ENCODE measurements at places on chromosomes 12 and 14. TPM values are rescaled to one million over a fixed set of nuclear protein-coding genes. Genes with fewer than 3 reads are reported as not detected.

The PTPRO gene
- not detected for total RNA-seq

The SLC15A4 gene
- 52.9 TPM for total RNA-seq

The CLEC2A gene
- not detected for total RNA-seq

The BEST3 gene
- not detected for total RNA-seq

The FGF6 gene
- not detected for total RNA-seq

The P2RX7 gene
- 48.0 TPM for total RNA-seq

The TMEM233 gene
- total RNA-seq: not detected

The GALNT4 gene
- 7.3 TPM for total RNA-seq

The GPR137C gene
- total RNA-seq: 0.31 TPM

The PLEKHG7 gene
- total RNA-seq: not detected

The KRT72 gene
- total RNA-seq: not detected

The EPYC gene
- total RNA-seq: not detected

The GZMH gene
- not detected for total RNA-seq

The FCF1 gene
- 24.8 TPM for total RNA-seq

The CMTM5 gene
- 0.69 TPM for total RNA-seq

The RAD9B gene
- 0.31 TPM for total RNA-seq

The KLHL33 gene
- under 0.01 TPM for total RNA-seq

The C14orf180 gene
- total RNA-seq: not detected

The NFATC4 gene
- 16.8 TPM for total RNA-seq

The CEBPE gene
- not detected for total RNA-seq

The TSPAN11 gene
- under 0.01 TPM for total RNA-seq

The ULK1 gene
- 9.3 TPM for total RNA-seq

The LRRC74A gene
- not detected for total RNA-seq

The PAX9 gene
- total RNA-seq: not detected

The RFLNA gene
- total RNA-seq: 1.3 TPM

The AMHR2 gene
- not detected for total RNA-seq

The KRT7 gene
- 6.2 TPM for total RNA-seq

The SERPINA9 gene
- total RNA-seq: not detected

The SOAT2 gene
- total RNA-seq: not detected

The ATF1 gene
- 21.3 TPM for total RNA-seq
